ENCODE measurements at places on chromosomes 5 and 9.

DNA sequence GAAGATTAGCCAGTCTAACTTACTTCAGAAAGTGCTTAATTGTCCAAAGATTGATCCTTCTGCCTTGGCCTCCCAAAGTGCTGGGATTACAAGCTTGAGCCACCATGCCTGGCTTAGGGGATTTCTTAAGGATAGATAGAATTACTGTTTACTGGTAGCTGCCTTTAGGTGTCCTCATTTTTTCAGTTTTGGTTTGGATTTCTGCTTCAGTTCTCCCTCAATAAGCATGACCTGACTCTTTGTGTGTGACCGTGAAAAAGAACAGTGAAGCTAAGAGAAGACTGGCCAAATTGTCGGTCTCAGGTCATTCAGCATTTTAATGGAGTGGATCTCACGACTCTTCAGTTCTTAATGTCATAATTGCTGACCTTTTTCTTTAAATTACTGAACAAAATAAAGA is 22.9 kb upstream of the CMYA5 start:
- DNase-seq, result no peak

- DNase-seq, result no peak
Observed at GRCh38 chr9:117574099-117574498, 130.1 kb upstream of the TLR4 start.

GRCh38 chr9:72917892-72918509 is 34.9 kb downstream of the ALDH1A1 start:
- no peak for DNase-seq

GRCh38 chr9:135712613-135713295 is 10.8 kb downstream of the KCNT1 start:
- DNase-seq, result no peak
